ENCODE measurements at places on chromosomes 3 and 15.

DNA sequence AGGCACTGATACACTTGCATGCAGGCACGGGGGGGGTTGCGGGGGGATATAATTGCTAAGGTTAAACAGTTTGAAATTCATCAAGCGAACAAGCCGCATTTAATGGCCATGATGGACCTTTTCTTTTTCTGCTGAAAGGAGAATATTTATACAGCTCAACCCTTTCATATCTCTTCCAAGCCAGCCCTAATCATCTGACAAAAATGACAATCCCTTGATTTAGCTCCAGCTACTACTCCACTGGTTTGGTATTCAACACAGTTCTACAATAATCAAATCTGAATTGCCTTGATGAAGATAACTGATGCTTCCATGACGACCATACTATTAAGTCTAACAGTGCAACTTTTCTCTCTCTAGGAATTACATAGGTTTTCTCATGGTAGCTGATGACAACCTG, 374.9 kb downstream of the PLCL2 start:
- no peak for DNase-seq

GRCh38 chr3:72307438-72308115, 522.6 kb upstream of the PROK2 start:
- DNase-seq: no peak

DNA sequence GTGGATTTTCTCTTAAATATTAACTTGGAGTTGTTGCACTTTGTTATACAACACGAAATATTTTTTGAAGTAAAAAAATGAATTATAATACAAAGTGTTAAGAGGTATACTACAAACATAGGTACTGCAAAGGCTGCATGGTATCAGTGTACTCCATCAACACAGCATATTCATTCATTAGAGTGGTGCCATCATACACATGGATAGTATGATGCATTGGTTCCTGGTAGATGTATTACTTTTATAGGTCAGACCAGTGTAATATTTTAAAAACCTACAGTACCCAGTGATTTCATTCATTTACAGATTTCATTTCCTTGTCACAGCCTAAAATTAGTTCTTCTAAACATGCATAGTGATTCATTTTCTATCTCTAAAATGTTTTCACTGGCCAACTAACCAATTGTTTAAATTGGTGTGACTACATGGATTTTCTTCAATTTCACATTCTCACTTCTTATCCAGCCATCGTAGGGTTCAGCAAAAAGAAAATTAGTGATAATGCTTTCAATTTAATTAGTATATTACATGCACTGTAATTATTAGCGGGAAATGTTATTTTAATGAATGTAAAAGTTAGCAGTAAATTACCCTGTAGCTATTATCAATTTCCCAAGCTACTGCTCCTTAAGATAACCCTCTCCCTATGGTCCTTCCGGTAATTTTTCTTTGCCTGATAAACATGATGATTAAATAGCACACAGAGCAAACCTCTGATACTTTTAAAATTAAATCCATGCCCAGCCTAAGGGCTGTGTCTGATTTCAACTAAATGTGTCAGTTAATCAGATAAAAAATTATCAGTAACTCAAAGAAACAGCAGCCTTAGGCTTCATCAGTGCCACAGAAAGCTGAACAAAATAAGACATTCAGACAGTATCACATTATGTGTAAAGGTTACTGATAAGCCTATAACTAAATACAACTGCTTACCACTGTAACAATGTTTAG, 68.4 kb downstream of the DPH6 start:
- no peak for DNase-seq

GRCh38 chr15:64100958-64101357, 5.2 kb downstream of the SNX1 start:
- peak; percentile 74 for DNase-seq

Data from MV-4-11 (cell line).